ENCODE measurements at places on chromosomes 6 and 20.

DNA sequence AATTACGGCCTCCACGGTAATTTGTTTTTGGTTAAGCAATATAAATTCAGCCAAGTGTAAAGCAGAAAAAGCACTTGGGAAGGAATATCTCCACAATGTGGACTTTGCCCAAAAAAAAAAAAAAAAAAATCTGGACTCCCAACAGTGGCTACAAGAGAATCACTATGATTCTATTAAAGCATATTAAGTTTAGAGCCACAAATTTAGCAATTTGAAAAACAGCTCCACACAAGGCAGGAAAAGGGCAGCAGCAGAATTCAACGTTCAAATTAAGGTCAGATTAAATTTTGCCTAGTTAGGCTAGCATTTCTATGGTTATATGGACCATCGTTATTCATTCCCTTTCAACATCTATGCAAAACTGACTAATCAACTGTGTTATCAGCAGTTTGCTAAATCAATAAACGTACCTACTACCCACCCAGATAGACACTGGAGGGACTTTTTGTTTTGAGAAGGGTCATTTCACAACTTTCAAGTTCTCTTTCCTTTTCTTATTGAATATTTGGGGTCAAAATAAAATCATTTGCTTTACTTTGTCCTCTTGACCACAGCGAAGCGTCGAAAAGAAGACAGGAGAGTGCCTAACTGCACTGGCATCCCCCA, 1.0 kb downstream of the MCM9 start:
- DNase-seq: no peak

DNA sequence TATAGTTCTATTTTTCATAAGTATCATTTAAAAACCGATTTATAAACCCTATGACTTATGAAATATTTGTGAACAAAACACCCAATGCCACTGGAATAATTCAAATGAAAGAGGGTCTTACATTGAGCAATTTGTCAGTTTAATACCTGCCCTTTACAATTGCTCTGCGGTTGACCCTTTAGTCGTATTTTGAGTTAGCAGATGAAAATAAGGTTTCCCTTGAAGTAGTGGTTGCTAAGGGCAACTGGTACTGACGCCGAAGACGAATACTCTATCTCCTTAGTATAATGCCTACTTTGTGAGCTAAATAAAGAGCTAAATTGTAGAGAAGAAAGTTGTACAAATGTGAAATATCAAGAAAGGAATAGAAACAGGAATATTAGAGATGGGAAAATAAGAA, 69.4 kb downstream of the KCNQ5 start:
- DNase-seq: no peak

GRCh38 chr6:151698931-151699700, 108.4 kb upstream of the ESR1 start:
- DNase-seq: no peak

DNA sequence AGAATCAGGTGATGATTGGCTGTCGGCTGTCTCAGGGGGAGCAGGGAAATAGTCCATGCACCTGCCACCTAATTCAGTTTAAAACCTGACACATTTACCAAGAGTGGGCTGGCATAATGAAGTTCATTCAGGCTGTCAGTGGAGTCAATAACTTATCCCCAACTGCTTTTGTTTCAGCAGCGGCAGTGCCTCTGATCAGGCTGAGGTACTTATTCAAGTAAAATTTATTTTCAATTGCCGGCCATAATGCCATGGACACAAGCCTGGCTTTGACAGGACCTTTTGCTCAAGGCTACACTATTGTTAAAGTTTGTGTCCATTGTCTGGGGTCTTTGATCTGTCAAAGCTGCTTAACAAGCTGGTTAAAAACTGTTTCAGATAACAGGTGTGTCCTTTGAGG, 20.6 kb downstream of the OLIG3 start:
- no peak for DNase-seq

- DNase-seq: no peak
Observed at GRCh38 chr6:167244064-167244960, 46.8 kb upstream of the UNC93A start.

GRCh38 chr6:13404228-13404891, 76.0 kb upstream of the TBC1D7 start:
- DNase-seq: peak; percentile 52

GRCh38 chr6:158290659-158291058, 21.6 kb upstream of the TULP4 start:
- DNase-seq: no peak

DNA sequence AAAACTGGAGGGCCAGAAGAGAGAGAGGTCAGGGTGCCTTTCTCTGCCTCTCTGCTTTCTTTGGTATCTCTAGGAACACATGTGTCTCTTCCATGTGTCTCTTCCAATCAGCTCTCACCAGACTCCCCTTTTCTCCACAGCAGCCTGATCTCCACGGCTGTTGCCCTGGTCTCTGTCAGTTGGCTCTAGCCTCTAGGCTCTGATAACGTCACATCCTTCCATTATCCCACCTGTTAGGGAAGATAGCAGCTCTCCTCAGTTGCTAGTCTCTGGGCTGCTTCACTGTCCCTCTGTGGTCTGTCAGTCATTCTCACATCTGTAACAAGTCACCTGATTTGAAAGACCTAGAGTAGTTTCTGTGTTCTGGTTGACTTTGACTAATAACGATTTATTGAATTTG, 80.2 kb downstream of the PLCB4 start:
- DNase-seq: no peak

GRCh38 chr20:47544852-47545251, 43.2 kb downstream of the NCOA3 start:
- DNase-seq: no peak

- no peak for DNase-seq
Observed at GRCh38 chr20:41138475-41139226, 1.3 kb downstream of the PLCG1 start.

GRCh38 chr6:42860481-42860880, 18.9 kb upstream of the RPL7L1 start:
- no peak for DNase-seq

- no peak for DNase-seq
Observed at GRCh38 chr6:14537030-14537429, 419.5 kb downstream of the CD83 start.

- DNase-seq: no peak
Observed at GRCh38 chr6:105178110-105178509, 1.7 kb downstream of the POPDC3 start.

GRCh38 chr6:27135087-27135657, 112.3 kb upstream of the PRSS16 start:
- DNase-seq: no peak

GRCh38 chr6:143880412-143880811, 16.1 kb downstream of the ZC2HC1B start:
- no peak for DNase-seq

GRCh38 chr20:53382263-53382844, 211.3 kb downstream of the ZNF217 start:
- DNase-seq: peak; percentile 24

DNA sequence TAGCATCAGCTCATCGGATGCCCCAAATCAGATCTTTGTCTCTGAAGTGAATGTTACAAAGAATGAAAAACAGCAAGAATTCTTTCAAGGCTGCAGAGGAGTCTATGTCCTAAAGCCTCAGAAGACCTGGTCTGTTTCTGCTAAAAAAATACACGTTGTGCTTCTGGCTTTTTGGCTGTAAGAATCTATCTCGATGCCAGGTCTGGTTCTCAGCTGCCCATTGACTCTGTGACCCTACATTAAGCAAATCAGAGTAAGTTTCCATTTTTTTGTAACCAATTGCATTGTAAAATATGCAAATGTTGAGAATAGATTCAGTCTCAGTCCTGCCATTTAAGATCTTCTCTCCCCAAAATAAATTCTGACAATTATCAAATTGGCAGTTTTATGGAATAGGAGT, 705.4 kb downstream of the RFPL4B start:
- DNase-seq: no peak

DNA sequence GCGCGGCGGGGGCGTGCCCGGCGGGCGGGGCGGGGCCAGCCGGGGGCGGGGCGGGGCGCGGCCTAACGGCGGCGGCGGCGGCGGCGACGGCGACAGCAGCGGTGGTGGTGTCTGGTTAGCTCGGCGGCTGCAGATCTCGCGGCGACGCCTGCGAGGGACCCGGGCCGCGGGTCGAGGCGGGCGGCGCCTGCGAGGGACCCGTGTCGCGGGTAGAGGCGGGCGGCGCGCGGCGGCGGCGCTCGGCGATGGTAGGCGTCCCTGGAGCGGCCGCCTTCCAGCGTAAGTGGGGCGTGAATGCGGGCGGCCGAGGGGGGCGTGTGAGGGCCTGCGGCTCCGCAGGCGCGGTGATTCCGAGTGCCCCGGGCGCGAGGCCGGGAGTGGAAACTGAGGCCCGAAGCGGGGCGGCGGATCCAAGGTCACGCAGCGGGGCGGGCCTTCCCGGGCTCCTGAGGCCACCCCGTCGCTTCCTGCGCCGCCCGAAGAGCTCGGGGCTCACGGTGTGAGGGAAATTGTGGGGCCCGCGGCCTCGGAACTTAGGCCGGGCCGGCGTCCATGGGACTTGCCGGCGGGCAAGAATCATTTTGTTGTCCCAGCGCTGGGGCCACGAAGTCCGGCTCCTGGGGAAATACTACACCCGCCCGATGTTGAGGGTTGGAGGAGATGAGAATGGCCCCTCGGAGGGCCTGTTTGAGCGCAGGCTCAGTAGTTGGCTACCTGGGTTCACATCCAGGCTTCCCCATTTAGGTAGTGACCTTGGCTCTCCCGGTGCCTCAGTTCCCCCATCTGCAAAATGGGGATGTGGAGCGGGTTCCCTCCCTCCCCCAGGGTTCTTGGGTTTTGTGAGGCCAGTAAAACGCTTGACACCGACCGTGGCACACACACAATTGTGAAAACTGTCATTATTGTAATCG, at the start of gene CBFA2T2:
Gene CBFA2T2 (plus strand): TSS at position 74 of the 911 bp plus-strand sequence. CDS start 172 bp downstream, at position 246.
- DNase-seq: no peak

DNA sequence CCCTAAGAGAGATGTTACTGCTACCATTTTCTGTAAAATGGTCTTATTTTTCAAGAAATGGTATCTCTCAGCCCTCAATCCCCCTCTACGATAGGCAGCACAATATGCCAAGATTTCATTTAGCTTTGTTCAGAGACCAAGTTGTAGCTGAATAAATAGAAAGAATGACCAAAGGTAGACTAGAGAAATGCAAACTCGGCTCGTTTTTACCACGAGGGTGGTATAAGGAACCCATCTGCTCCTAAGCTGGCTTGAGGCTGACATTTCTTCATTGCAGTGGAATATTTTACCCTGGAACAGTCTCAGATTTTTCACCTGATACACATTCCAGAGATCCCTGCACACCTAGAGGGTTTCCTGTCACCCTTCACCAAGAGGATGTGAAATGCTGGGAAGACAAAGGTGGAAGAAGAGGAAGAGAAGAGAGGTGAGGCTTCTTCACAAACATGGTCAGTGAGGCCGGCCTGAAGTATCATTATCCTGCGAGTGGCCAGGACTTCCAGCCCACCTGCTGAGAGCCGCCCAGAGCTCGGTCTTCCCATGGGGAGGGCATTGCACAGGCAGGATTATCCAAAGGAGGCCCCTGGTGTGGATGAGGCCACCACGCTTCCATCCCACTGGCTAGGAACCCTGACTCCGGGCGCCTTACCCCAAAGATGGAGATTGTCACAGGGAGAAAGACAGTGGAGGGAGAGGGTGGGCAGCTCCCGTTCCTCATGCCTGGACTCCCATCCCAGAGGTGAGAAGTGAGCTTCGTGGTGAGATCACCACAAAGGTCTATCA, 57.1 kb upstream of the AFDN start:
- DNase-seq: no peak

DNA sequence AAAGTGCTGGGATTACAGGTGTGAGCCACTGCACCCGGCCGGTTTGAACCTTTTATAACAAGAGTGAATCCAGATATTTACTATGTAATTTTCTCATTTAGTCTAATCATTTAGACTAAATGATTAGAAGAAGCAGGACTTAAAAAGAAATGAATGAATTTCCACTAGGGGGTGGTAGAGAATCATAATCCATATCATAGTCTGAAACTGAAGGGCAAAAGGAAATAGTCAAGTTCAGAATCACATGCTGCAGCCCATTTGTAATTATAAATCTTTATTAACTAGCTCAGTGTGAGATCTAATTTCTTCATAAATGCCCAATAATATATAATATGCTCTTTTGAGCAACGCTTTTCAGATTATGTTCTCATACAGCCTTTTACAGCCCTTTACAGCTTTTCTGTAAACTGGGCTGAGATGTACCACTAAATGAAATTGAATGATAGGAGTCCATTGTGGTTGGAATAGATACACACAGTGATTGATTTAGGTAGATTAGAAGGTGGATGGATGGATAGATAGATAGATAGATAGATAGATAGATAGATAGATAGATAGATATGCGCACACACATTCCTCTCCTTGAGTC, 31.8 kb downstream of the PSMB9 start:
- no peak for DNase-seq
